ENCODE measurements at places on chromosomes 1 and 21.

DNA sequence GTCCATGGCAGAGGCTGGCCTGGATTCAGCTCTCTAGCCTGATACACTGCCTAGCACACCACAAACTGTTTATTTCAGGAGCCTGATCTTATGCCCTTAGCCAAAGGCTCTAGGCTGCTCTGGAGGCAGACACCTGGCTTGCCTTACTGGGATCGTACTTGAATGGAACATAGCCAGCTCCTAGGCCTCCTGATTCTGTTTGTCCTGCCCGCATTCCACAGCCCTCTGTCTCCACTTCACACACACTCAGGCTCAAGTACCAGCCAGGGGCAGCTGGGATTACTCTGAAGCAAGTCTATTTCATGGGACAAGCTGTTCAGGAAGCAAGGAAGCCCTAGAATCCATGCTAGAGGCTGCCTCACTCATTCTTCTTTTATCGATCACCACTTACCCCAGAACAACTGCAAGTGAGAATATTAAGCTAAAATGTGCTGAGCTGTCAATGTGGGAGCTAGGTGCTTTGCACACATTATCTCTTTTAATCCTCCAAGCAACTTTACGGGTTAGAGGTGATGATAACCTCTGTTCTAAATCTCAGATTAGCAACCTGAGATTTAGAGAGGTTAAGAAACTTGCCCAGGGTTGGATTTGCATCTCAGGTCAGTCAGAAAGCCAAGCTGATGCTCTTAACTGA lies 31.1 kb upstream of the CYP4B1 start:
- no peak for DNase-seq

DNA sequence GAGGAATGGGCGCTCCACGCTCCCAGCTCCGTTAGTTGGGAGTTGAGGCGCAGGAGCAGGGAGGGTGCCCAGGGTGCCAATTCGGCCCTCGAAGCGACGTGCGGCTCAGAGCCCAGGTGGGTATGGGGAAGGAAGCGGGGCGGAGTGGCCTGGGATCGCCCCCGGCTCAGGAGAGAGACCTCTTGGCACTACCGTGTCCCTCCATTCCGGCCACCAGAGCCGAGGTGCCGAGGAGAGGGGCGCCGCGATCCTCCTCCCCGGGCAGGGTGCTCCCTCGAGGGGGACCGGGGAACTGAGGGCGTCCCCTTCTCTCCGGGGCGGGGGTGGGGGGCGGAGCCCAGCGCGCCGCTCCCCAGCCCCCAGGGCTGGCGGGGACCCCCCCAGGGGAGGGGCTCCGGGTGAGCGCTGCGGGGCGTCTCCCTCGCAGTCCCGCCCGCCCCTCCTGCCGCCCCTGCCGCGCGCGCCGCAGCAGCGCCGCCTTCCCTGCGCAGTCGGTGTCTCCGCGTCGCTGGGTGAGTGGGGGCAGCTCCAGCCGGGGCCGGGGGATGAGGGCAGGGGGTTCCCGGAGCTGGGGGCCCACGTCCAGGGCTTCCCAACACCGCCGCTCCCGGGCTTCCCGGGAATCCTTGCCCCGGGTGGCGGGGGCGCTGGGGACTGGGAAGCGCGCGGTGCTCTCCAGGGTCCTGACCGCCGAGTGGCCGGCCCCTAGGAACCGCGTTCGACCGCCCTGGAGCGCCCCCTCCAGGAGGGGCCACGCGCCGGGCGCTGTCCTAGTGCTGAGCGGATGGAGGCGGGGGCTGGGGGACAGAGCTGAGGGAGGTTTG lies at the start of gene HPCA:
Gene HPCA, plus strand, starts transcription at position 488 of the 824 bp plus-strand sequence. CDS start 2,408 bp downstream, outside the sequence.
- peak; percentile 25 for DNase-seq

GRCh38 chr1:94240822-94241221 lies 3.4 kb upstream of the ARHGAP29 start:
- no peak for DNase-seq

GRCh38 chr1:226751703-226752102 lies 12.6 kb upstream of the ITPKB start:
- DNase-seq, result no peak

DNA sequence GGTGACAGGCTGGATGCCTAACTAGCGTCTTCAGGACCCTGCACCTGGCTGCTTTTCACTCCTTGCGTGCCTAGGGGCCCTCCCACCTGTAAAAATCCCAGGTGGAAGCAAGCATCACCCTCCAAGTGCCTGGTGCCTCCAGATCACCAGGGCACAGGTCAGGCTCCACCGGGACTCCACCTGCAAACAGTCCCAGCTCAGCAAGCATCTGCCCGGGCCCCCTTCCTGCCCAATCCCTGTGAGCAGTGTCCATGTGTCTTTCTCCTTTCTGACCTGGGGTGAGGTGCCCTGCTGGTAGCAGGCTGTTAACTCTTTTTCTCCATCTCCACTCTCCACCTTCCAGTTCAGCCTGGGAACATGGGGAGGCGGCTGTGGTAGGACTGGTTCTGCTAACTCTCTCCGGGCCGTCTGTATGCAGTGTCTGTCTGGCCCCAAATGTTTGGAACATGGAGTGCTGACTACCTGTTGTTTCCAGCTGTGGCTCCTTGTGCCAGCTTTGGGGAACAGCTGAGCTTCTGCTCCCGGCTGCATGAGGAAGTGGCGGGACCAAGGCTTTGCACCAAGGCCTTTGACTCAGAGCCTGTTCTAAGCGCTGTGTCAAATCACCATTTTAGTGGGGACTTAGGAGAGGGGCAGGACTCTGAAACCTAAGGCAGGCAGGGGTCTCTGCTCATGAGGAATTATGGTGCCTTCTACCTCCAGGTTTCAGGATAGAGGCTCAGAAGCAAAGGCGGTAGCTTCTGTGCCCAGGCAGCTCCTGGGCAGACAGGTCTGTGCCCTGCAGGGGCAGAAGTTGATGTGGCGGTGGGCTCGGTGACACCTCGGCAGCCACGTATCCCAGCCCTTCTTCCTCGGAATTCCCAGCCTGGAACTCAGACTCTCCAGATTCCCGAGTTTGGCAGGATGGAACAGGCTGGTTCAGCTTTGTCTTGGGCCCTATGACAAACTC lies 5.5 kb downstream of the GPR137B start:
- DNase-seq, result no peak

DNA sequence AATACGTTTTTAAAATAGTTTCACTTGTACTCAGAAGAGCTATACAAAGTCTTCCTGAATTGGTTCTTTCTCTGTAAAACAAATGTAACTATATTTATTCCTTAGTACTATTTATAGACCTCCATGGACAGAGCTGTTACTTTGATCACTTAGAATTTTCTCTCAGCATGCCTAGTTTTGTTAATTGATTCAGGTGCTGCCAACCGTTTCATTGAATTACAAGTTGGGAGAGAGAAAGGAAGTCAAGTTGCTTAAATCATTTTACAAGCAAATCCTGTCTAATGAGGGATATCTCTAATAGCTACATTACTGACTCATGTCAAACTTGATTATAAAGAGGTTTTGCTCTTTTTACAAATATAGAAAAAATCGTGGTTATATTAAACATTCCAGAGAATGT lies 241.0 kb downstream of the FMN2 start:
- DNase-seq, result no peak

GRCh38 chr1:244030481-244031040 lies 20.5 kb upstream of the ZBTB18 start:
- no peak for DNase-seq

DNA sequence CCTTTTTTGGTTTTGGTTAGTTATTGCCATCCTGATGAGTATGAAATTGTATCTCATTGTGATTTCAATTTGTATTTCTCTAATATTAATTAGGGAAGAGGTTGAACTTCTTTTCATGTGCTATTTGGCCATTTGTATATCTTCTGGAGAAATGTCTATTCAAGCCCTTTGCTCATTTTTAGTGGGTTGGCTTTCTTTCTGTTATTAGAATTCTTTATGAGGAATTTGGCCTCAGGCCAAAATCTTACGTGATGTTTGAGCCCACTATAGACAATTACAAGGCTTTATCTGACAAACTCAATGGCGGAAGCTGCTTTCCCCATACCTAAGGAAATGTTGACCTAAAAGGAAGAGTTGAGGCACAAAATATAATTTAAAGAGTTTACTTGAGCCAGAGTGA lies 32.9 kb downstream of the IVNS1ABP start:
- no peak for DNase-seq

DNA sequence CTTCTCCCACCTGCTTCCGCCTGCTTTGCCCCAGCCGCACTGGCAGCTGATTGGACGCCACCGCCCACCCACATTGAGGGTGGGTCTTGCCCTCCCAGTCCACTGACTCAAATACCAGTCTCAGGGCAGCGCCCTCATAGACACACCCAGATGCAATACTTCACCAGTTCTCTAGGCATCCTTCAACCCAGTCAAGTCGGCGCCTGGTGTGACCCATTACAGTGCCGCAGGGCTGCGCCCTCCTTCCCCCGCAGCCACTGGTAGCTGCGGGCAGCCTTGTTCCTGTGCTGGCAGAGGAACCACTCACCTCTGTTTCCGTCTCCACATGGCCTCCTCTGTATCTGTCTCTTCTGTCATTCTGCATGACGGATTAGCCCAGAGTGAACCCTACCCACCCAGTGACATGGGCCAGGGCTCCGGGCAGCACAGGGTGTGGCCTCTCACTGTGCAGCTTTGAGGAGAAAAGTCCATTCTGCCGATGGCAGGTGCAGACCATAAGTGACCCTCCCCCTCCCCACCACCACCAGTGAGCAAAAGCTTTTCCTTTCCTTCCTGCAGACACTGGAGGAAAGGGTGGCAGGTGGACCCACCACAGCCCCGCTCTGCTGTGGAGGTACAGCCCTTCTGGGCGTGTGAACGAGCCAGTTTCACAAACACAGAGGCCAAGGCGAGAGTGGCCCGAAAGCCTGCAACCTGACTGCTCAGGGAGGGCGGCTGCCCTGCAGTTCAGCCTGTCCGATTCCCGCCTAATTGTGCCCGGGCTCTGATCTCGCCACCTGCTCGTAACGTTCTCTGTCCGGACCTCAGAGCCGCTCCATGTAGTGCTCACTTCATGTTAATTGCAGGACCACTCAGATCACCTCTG lies 57.1 kb downstream of the FAAP20 start:
- DNase-seq, result no peak

DNA sequence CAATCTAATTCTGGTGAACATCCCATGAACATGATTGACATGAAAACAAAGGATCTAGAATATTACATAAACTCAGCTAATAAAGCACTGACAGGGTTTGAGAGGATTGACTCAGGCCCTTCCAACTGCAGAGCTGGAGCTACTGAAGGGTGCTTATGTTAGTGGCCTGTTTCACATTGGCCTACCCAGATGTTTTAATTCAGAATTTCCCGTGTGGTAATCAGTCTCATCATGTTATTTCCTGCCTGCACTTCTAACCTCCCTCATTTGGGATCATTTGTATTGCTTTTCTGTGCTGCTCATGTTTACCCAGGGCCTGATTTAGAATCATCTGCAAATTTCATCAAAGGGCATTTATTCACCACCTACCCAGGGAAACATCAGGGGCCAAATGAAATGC lies 270.3 kb downstream of the PLPP3 start:
- DNase-seq, result no peak

Data from activated CD4-positive, alpha-beta T cell treated with anti-CD3 and anti-CD28 coated beads, Interleukin-2, amount 50 U/mL, for 1 hour (primary cell).